ENCODE measurements at places on chromosomes 16 and 17. TPM values are rescaled to one million over a fixed set of nuclear protein-coding genes. Genes with fewer than 3 reads are reported as not detected.

Gene ABCA3
- 8.8 TPM for polyA plus RNA-seq

DNA sequence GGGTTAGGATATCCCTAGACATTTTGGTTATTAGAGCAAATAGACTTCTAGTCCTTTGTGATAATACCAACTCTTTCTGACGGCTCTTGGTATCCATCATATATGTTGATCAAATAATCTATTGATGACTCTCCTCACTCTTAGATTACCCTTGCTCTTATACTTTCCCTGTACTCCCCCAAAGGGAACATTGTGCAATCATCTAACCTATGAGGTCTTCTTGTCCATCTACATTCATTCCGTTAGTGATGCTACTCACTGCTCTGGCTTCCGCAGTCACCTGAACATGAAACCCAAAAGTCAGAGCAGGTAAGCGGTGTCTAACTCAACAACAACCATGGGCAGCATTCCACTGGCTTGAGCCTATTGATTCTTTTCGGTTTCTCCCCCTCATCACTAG lies 223.7 kb upstream of the SALL1 start:
- no peaks in the 10 kb centered on the region for H3K4me1 ChIP-seq
- no peak for DNase-seq
- H3K4me3 ChIP-seq, result no peak overlapping the region
- no peaks in the 10 kb centered on the region for H3K27me3 ChIP-seq
- no peak overlapping the region for H3K27ac ChIP-seq
- H3K36me3 ChIP-seq, result no peaks in the 10 kb centered on the region

Gene C17orf58
- polyA plus RNA-seq, result 22.6 TPM

GRCh38 chr16:51131619-51132018 lies 19.5 kb downstream of the SALL1 start:
- H3K27me3 ChIP-seq, result no peaks in the 10 kb centered on the region
- peak; percentile 17 for DNase-seq
- peaks cover under 1% of the 10 kb centered on the region for H3K36me3 ChIP-seq
- H3K27ac ChIP-seq, result no peak overlapping the region
- no peak overlapping the region for H3K4me3 ChIP-seq

- no peaks in the 10 kb centered on the region for H3K4me1 ChIP-seq
- no peaks in the 10 kb centered on the region for H3K27me3 ChIP-seq
- H3K4me3 ChIP-seq, result no peak overlapping the region
- peak overlapping the region; percentile 89 for H3K27ac ChIP-seq
- H3K36me3 ChIP-seq, result no peaks in the 10 kb centered on the region
- peak; percentile 99 for DNase-seq
These were observed 13.2 kb upstream of the KLHDC4 start for GRCh38 chr16:87778830-87779579.

GRCh38 chr16:4692460-4693295 lies 684 bp upstream of the NUDT16L1 start:
- no peak for DNase-seq
- H3K36me3 ChIP-seq, result peaks cover 11% of the 10 kb centered on the region
- peak overlapping the region; percentile 66 for H3K4me3 ChIP-seq
- peaks cover 4% of the 10 kb centered on the region for H3K4me1 ChIP-seq
- H3K27me3 ChIP-seq, result no peaks in the 10 kb centered on the region

Gene CACNG3
- 0.12 TPM for polyA plus RNA-seq

Gene IL34
- polyA plus RNA-seq, result 5.6 TPM

- DNase-seq, result no peak
- H3K4me3 ChIP-seq, result no peak overlapping the region
- H3K36me3 ChIP-seq, result no peaks in the 10 kb centered on the region
- no peak overlapping the region for H3K27ac ChIP-seq
- no peaks in the 10 kb centered on the region for H3K27me3 ChIP-seq
- H3K4me1 ChIP-seq, result peaks cover 6% of the 10 kb centered on the region
These were observed 302.9 kb upstream of the XYLT1 start for GRCh38 chr16:17773698-17774101.
